ENCODE measurements at places on chromosomes 12 and 14.

- DNase-seq = no peak
Measured at GRCh38 chr12:253116-253831, 9.4 kb downstream of the SLC6A13 start.

DNA sequence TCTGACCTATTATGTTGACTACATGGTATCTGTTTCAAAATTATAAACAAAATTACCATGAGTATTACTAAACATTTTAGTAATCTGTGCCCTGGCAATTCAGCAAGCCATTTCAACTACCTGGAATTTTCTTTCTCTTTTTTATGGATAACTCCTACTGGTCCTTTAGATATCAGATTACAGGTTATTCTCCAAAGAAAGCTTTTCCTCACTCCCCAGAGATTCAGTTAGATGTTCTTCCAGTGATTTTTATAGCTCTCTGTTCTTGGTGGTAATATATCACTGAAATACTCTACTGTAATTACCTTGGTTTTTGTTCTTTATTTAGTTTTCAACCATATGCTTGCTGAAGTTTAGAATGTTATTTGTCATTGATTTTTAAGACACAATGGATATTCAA, 930.2 kb upstream of the FOXG1 start:
- DNase-seq = no peak

DNA sequence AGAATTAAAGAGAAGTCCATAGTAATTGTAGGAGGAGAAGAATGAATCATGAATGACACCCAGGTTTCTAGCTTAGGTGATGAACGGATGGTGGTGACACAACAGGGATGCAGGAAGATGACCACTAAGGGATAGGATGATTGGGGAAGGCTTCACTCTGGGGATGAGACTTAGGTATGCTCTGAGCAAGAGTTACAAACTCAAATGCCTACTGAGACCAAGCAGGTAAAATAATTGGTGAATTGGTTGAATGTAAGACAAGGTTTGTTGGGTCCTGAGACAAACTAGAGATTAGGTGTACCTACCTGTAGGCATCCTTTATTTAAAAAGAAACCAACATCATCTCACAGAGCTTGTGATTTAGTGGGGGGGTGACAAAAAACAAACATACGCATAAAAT, 116.3 kb downstream of the CFAP54 start:
- no peak for DNase-seq

GRCh38 chr12:50057896-50058670, 687 bp downstream of the ASIC1 start:
- DNase-seq = no peak

DNA sequence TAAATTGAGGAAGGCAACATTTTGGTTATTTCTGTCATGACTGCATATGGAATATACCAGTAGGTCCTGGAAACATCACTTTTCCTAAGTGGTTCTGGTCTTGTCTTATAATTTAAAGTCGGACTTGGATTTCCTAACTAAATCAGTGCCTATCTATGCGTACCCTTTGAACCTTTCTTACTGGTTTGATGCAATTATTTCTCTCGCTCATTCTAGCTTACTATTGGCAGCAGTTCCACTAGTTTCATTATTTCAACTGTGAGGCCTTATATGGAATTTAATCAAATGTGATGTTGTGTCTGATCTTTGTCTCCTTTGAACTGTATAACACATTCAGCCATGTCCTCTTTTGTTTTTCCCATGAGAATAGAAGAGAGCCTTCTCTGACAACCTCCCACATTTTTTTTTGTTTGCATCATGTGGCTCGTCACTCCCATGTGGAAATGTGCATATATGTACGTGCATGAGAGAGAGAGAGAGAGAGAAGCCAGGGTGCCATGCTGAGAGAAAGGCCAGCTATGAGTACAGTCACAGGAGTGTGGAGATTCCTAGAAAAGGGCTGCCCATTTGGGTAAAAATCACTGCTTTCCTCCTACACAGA, 48.0 kb downstream of the AKAP6 start:
- DNase-seq = no peak

DNA sequence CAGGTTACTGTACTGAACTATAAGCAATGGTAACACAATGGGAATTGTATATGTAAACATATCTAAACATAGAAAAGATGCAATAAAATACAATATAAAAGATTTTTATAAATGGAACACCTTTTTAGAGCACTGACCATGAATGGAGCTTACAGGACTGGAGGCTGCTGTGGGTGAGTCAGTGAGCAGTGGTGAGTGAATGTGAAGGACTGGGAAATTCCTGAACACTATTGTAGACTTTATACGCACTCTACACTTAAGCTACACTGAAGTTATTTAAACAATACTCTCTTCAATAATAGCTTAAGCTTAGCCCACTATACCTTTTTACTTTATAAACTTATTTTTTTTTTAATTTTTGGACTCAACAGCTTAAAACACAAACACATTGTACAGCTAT, 313.5 kb downstream of the KCNC2 start:
- no peak for DNase-seq

DNA sequence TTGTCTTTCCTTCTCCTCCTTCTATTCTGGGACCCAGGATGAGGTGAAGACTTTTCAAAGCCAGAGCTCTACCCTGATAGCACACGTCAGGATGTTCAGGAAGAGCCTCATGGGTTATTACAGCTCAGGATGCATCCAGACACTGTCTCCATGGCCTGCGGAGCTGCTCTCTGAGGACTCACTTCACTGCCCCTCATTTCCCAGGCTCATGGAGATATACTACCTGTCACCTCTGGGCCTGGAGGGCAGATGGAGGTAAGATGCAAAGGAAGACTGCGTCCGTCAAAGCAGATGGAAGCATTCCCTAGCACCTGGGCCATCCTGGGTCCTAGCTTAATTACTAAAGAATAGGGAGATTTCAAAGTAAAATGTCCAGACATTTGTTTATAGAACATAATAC, 32.6 kb downstream of the STON2 start:
- DNase-seq = no peak

DNA sequence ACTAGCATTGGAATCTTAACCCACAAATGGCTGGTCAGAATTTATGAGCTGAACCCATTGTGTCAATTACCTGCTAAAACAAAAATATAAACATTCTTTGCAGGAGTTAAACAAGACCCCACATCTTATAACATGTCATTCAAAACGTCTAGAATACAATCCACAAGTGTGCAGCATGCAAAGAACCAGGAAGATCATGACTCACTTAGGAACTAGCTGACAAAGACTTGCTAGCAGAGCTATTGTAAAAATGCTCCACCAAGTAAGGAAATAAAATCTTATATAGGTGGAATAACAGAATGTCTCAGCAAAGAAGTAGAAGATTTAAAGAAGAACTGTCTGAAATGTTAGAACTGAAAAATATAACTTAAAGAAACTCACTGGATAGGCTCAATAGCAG, 26.5 kb upstream of the POC1B start:
- DNase-seq = no peak

GRCh38 chr14:35333797-35334743, 41.9 kb downstream of the PSMA6 start:
- no peak for DNase-seq

- DNase-seq = no peak
Measured at GRCh38 chr12:107493666-107494065, 191.9 kb upstream of the PWP1 start.

- DNase-seq = peak; percentile 46
Measured at GRCh38 chr12:68585966-68586365, 24.7 kb upstream of the RAP1B start.

- DNase-seq = no peak
Measured at GRCh38 chr12:105740369-105740768, 398.4 kb downstream of the NUAK1 start.

- DNase-seq = no peak
Measured at GRCh38 chr12:48680861-48681260, 1.2 kb downstream of the KANSL2 start.

DNA sequence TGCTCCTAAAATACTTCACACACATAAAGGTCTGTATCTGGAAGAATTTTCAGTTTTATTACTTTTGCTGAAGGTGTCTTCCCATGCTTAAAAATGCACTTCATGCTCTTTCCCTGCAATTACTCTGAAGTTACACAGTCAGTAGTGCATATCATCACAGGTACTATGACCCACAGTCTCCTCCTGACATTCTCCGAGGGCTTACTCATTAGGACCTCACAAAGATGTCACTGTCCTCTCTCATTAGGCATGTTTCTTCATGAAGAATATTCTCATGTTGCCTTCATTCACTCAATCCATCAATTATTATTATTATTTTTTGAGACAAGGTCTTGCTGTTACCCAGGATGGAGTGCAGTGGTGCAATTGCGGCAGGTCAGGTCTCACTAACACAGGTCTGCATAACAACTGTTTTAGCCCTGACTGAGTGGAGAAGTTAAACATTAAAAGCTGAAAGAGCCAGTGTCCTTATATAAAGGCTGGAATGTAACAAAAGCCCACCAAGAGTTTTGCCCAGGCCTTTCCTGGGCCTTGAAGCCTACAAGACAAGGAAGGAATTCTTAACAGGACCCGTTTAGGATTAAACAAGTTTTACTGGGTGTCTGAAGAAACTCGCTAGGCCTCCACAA, 119.5 kb upstream of the WSCD2 start:
- no peak for DNase-seq

DNA sequence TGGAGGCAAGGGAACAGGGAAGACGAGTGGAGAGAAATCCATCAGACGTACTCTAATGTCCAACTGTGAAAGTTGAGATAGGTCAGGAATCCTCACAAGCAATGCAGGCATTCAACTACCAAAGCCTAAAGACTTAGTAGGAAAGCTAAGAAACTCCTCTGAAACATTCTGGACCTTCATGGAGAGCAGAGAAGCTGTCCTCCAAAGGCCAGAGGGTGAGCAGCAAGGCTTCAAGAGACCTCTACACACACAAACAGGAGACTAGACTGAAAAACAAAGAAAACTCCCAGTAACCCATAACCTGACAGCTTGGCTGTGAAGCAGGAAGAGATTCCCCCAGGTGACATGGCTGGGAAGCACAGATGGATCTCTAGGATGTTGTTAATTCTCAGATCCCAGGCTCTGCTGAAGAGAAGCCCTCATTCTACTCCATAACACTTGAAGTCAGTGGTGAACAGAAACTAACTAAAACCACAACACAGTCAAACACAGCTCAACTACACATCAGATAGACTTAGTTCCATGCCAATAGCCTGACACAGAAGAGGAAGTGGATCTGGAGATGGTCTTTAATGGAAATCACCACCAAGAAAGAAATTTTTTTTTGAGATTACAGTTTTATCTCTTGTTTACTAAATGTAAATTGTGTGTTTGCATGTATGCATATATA, 23.2 kb upstream of the LYZ start:
- DNase-seq = no peak

DNA sequence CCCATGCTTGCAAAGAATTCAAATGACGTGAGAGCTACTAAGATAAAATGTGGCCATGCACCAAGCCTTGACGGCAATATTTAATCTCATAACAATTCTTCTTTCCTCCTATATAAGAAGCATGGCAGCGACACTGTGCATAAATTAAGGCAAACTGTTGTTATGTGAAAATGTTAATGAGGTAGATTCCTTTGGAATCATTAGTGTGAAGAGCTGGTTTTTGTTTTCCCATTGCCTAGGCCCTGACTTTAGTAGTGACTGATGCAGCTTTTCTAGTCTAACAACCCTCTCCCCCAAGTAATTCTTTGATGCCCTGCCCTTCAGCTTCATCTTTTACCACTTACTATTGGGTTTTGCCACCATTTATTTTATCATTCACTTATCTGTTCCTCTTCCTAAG, 10.6 kb upstream of the PSEN1 start:
- DNase-seq = no peak

DNA sequence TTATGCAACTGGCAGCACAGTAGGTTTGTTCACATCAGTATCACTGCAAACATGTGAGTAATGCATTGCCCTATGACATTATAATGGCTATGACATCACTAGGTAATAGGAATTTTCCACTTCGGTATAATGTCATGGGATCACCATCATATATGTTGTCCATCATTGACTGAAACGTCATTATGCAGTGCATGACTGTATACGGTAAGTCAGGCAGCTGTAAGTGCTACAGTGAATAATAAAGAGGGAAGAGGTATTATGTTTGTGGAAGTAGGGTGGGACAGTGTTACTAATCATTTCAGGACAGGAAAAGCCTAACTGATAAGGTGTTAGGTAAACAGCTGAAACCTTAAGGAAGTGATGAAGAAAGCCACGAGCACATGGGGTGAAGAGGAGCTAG, 68.1 kb downstream of the ANO4 start:
- DNase-seq = no peak

GRCh38 chr12:118851891-118852290, 129.4 kb upstream of the SRRM4 start:
- DNase-seq = no peak

All from inflammatory macrophage treated with lipopolysaccharide for 1 hour (primary cell).